CD4-positive, alpha-beta T cell treated with Interleukin-6 at 100 ng/mL for 8 hours (primary cell): ENCODE measurements at places on chromosomes 13 and 19.

- DNase-seq, result no peak
Measured at GRCh38 chr13:110030394-110030928, 244.1 kb upstream of the IRS2 start.

DNA sequence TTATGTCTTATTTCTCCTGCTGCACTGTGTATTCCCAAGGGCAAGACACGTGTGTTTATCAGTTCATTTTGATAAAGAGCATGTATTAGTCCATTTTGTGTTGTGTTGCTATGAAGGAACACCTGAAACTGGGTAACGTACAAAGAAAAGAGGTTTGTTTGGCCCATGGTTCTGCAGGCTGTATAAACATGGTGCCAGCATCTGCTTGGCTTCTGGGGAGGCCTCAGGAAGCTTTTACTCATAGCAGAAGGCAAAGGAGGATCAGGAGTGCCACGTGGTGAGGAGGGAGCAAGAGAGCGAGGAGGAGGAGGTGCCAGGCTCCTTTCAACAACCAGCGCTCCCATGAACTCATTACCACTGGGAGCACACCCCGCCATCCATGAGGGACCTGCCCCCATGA is 214.0 kb downstream of the UQCRFS1 start:
- DNase-seq, result no peak

- no peak for DNase-seq
Measured at GRCh38 chr13:97566907-97567306, 132.9 kb downstream of the RAP2A start.

DNA sequence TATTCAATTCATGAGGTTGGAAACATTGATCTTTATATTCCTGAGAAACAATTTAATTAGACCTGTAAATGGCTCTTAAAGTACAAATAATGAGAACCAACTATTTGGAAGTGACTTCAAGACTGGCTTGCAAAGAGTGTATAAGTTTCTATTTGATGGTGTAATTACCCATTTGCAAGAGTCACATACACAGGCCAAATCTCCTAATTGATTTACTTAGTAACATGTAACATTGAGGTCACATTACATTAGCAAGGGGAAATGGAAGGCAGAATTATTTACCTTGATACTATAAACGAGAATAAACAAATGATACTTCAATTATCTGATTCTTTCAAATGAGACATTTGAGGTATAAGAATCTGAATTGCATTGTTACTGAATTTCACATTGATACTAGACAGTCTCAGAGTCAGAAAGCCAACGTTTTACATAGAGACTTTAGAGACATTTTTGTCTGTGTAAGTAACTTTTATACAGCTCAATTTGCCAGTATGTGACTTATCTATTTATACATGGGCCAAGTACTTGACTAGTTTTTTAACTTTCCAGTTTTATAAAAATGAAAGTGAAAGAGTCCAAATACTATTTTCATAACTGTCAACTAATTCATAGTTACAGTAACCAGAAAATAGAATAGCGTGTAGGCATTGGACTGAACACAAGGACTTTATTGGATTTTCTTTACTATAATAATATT is 95.6 kb upstream of the RFC3 start:
- no peak for DNase-seq

GRCh38 chr19:42088471-42089190 is 12.7 kb downstream of the ZNF574 start:
- DNase-seq, result no peak

GRCh38 chr19:13463296-13463695 is 43.0 kb downstream of the CACNA1A start:
- DNase-seq, result no peak

GRCh38 chr19:28367146-28367545 is 845.8 kb downstream of the UQCRFS1 start:
- no peak for DNase-seq

DNA sequence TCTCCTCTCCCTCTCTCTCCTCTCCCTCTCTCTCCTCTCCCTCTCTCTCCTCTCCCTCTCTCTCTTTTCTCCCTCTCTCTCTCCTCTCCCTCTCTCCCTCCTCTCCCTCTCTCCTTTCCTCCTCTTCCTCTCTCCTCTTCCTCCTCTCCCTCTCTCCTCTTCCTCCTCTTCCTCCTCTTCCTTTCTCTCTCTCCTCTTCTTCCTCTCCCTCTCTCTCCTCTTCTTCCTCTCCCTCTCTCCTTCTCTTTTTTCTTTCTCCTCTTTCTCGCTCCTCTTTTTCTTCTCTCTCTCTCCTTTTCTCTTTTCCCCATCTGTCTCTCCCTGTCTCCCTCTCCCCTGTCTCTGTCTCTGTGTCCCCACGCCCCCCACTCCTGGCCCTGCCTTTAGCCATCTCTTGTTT is 136.7 kb downstream of the GGACT start:
- DNase-seq, result no peak

DNA sequence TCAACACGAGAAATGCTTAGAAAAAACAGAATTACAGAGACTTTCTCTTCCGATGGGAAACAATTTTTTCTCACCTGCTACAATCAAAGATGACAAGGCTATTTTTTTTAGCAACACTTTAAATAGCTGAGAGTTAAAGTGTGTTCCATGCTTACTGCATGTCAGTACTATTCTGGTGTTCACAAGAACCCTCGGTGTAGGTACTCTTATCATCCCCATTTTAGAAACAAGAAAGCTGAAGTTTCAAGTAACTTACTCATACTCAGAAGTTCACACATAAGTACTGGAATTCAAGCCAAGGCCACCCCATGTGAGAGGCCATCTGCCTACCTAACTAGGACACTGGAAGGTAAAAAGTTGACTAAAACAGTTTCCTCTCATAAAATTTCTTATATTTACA is 9.0 kb upstream of the TNFRSF19 start:
- DNase-seq, result no peak

DNA sequence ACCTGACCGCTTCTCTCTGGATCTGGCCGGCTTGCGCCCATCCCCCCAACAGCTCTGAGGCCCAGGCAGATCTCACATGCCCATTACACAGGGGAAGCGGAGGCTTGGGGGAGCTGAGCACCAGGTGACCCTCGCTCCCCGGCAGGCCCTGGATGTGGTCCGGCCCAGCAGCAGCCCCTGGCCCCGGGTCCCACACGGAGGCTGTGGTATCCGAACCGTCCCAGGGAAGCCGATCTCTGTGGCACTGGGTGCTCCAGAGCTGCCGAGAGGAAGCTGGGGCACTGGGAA is 27.7 kb downstream of the SBNO2 start:
- DNase-seq, result no peak

- no peak for DNase-seq
Measured at GRCh38 chr19:47093841-47094240, 19.7 kb downstream of the ZC3H4 start.

- no peak for DNase-seq
Measured at GRCh38 chr13:75986818-75987217, 350.7 kb downstream of the LMO7 start.

GRCh38 chr13:23547000-23547590 is 23.1 kb upstream of the TNFRSF19 start:
- no peak for DNase-seq

DNA sequence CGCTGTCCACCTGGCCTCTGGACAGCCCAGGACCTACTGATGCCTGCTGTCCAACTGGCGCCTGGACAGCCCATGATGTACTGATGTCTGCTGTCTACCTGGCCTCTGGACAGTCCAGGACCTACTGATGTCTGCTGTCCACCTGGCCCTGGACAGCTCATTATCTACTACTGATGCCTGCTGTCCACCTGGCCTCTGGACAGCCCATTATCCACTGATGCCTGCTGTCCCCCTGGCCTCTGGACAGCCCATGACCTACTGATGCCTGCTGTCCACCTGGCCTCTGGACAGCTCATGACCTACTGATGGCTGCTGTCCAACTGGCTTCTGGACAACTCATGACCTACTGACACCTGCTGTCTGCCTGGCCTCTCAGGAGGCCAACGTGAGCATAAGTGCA is 208.1 kb downstream of the TEX29 start:
- DNase-seq, result no peak

GRCh38 chr13:99266827-99267226 is 8.6 kb upstream of the GPR18 start:
- no peak for DNase-seq

DNA sequence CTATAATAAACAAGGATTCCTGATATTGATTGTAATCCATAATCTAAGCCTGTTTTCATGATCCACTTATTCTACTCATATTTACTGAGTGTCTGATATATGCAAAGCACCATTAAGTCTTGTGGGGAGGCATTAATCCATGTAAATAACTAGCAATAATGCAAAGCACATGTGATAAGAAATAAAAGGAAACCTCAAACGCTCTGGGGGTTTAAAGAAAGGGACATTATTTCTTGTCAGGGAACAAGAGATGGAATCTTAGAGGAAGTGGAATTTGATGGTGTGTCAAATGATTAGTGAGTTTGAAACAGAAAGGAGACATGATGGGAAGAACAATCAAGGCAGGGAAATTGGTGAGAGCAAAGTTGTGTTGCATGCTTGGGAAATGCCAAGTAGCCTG is 57.4 kb upstream of the FLT1 start:
- DNase-seq, result no peak
